ENCODE measurements at places on chromosomes 4 and X.

GRCh38 chrX:150464001-150464400 is 100.9 kb downstream of the MAMLD1 start:
- no peak for DNase-seq

GRCh38 chr4:53713296-53713695 is 122.0 kb upstream of the LNX1 start:
- no peak for DNase-seq

GRCh38 chrX:46791927-46792809 is 33.2 kb upstream of the SLC9A7 start:
- no peak for DNase-seq

DNA sequence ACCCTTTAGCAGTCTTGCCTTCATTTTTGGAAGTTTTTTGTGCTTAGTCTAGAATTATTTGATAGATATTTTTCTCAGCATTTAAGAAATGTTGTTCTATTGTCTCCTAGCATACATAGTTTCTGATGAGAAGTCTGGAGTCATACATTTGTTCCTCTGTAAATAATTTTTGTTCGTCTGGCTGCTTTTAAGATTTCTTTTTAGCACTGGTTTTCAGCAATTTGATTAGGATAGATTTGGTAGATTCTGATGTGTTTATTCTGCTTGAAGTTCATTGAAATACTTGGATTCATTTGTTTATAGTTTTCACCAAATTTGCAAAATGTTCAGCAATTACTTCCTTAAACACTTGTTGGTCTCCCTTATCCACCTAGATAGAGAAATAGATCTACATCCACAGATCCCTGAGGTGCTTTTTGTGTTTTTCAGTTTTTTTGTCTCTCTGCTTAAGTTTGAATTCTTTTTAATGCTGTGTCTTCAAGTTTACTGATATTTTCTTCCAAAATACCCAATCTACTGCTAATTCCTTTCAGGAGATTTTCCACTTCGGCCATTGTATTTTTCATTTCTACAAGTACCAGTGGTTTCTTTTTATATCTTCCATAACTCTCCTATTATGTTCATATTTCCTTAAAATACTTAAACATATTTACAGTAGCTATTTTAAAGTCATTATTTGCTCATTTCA is 64.9 kb downstream of the ABLIM2 start:
- DNase-seq: no peak

GRCh38 chr4:183686461-183686860 is 27.4 kb downstream of the TRAPPC11 start:
- no peak for DNase-seq

Measured in left hindlimb (tissue), 1 donor.